ENCODE measurements at places on chromosomes 11 and 22.

- no peak for DNase-seq
Observed at GRCh38 chr11:110631551-110631950, 80.7 kb downstream of the ARHGAP20 start.

GRCh38 chr11:125192183-125192582 is 27.6 kb downstream of the PKNOX2 start:
- no peak for DNase-seq

DNA sequence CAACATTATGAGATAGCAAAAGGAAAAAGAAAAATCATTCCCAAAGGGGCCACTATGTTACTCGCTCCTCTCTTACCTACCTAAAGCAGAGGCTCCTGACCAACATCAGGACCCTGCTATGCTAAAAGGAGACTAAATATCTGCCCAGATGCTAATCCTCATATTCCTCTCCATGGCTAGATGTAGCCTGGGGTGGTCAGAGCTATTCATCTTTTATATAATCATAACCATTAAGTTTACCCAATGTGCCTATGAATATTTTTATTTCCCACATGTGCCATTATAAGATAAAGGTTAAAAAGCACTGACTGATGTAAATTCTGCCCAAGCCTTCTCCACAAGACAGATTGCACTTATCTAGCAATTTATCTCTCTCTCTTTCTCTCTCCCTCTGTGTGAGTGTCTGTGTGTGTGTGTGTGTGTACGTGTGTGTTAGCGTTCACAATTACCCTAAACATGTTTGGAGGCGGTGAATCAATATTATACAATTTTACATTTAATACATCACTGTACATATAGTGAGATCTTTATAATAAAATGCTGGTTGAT is 41.2 kb upstream of the ANO5 start:
- DNase-seq = no peak

GRCh38 chr11:57460022-57460757 is at the start of gene RTN4RL2:
Gene RTN4RL2 (plus strand): TSS chr11:57460528. CDS start chr11:57460866, 338 bp downstream.
- peak; percentile 63 for DNase-seq

- DNase-seq = no peak
Observed at GRCh38 chr11:130636722-130637464, 188.4 kb downstream of the ADAMTS15 start.

- no peak for DNase-seq
Observed at GRCh38 chr11:67167719-67168118, 48.7 kb downstream of the KDM2A start.

GRCh38 chr11:86214710-86215109 is 29.8 kb upstream of the EED start:
- DNase-seq = peak; percentile 87

DNA sequence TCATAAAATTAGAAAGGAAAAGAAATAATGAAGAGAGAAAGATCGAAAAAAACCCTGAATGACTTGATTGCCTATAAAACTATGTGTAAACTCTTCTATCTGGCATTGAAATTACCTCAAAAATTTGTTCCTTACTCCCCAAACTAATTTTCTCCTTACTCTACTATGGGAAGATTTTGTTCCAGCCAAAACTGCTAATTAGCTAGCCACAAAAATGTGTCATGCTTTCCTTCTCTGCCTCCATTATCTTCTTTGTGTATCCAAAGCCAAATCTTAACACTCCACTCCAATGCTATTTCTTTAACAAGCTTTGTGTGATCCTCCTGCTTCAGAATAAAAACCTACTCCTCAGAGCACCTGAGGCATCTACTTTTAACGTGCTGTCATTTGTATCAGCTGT is 831.2 kb downstream of the METTL15 start:
- DNase-seq = no peak

All from stimulated activated CD4-positive, alpha-beta T cell treated with anti-CD3 and anti-CD28 coated beads, Interleukin-1b, Interleukin-23, amount 100 ng/mL, for 48 hours (primary cell).